ENCODE measurements at places on chromosomes 2 and 18.

DNA sequence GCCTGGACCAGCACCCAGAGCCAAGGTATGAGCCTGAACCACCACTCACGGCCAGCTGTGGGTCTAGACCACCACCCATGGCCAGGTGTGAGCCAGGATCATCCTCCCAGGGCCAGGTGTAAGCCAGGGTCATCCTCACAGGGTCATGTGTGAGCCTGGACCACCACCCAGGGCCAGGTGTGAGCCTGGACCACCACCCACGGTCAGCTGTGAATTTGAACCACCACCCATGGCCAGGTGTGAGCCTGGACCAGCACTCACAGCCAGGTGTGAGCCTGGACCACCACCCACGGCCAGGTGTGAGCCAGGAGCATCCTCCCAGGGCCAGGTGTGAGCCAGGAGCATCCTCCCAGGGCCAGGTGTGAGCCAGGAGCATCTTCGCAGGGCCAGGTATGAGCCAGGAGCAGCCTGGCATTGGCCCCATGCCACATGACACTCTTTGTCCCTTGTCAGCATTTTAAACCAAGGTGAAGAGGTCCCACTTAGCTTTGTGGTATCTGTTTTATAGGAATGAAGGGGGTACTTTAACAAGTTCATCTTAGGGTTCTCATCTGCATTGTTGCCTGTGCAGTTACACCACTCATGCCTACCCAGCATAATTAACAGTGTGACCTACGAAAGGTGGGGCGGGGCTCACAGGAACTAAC is 71.2 kb downstream of the AGAP1 start:
- DNase-seq: no peak

DNA sequence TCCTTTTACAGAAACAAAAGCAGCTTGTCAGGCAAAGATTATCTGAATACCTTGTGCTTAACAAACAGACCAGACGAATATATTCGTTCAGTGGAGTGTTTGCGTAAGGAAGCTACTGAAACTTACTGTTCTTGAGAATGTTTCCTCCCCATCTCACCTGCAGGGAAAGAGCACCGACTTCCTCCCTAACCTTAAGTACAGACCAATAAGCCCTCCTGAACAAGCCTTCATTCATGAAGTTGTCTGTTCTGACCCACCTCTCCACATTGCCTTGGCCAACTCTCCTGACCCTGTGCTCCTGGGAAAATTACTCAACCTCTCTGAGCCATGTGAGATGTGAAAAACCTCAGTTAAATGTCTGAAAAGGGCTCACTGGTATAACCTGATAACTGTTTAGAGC is 35.2 kb downstream of the STK39 start:
- no peak for DNase-seq

DNA sequence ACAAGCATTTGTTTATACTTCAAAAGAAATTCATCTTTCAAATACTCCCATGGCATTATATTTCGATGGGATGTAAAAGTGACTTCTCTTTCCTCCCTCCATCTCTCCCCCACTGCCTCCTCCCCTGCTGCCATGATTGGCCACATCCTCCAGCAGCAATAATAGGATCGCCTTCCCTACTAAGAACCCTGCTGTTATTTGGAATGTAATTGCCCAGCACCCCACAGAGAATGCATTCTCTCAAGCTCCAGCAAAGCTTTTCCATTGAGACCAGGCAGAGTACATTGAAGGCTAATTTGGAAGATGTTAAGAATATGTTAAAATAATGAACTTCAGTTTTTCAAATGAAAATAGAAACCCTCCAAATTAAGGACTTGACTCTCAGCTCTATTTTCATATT is 375.4 kb upstream of the ACVR2A start:
- no peak for DNase-seq

DNA sequence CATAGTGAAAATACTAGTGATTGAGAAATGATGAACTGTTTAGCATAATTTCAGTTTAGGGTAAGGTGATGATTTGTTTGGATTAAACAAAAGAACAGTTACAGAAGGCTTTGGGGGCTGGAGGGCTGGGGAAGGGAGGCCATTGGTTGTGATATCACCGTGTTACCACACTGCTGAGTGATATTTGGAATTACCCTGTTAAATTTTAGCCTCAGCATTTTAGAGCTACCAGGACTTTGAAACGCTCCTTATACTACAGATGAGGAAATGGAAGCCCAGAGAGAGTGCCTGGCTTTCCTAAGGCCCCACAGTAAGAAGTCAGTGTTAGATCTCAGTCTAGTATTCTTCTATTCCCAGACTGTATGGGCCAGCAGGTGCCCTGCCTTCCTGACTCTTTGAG is 15.6 kb downstream of the ARHGEF33 start:
- no peak for DNase-seq

DNA sequence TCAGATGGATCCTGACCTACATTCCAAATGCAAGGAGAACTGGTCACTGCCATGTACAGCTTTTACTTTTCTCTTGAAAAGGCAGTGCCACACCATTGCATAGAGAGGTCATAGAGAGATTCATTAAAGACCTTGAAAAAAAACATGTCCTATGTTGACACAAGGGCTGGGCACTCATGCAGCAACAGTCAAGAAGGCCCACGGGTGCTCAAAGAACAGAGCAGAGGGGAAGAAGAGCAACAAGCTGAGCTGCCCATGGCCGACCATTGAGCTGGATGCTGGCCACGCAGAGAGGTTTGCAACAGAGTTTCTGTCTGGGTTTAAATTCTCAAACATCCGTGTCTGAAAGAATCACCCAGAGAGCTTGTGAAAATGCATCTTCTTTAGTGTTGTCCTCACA is 99.1 kb downstream of the ADD2 start:
- no peak for DNase-seq

GRCh38 chr18:60826346-60826745 is 453.8 kb upstream of the MC4R start:
- no peak for DNase-seq

GRCh38 chr2:29872870-29873269 is 48.5 kb downstream of the ALK start:
- DNase-seq: no peak

- DNase-seq: peak; percentile 7
Measured at GRCh38 chr2:181131584-181131983, 151.2 kb downstream of the UBE2E3 start.

DNA sequence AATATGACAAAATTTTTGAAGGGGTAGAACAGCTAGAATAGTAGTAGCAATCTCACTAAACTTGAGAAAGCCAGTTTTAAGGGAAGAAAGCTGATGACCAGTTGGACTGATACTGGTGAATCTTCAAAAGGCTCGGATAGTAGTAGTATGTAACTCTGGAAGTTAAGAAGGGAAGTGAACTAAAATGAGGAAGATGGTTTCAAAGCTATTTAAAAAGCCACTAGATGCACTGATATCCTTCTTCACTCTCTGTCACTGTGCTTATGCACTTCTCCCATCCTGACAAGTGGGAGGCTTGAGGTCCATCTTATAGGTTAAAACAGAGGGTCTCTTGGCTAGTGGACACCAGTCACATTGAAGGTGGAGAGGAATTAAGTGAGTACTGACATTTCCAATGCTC is 141.1 kb downstream of the NCOA1 start:
- DNase-seq: no peak

DNA sequence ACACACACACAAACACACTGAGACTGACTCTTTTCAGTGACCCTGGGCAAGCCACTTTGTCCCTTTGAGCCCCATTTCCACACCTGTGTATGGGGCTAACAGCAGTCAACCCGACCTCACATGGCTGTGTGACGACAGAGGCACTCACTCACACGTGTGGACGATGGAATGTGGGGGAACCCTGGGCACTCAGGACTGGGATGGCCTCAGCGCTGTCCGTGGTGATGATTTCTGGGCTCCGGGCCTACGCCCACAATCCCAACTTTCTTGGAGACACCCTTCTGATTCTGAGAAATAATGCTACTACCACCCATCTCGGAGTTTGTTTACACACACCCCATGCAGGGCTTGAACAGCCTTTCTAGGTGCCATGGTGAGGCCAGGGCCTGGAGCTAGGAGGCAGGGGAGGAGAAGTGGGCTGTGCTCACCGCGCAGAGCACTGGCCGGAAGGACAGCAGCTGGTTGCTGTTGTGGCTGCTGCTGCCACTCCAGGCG is 1.5 kb downstream of the CRYBA2 start:
- peak; percentile 58 for DNase-seq

DNA sequence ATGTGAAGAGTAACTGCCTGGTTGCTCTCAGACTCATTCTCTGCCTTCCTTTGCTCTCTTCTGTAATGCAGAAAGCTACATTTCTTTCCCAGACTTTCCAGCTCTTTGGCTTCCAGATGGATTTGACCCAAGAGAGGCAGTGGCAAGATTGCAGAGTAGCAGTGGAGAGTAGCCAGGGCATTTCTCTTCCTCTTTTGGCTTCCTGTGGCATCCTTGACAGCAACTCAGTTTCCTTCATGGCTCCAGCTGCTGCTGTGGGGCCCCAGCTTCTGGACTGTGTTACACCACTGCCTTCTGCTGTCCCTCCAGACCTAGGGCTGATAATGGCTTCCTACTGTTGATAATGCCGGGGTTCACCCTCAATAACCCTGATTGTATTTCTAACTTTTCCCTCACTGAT is 469.4 kb upstream of the SPRED2 start:
- DNase-seq: no peak

- DNase-seq: peak; percentile 33
Measured at GRCh38 chr2:152613235-152613634, 104.0 kb downstream of the PRPF40A start.

DNA sequence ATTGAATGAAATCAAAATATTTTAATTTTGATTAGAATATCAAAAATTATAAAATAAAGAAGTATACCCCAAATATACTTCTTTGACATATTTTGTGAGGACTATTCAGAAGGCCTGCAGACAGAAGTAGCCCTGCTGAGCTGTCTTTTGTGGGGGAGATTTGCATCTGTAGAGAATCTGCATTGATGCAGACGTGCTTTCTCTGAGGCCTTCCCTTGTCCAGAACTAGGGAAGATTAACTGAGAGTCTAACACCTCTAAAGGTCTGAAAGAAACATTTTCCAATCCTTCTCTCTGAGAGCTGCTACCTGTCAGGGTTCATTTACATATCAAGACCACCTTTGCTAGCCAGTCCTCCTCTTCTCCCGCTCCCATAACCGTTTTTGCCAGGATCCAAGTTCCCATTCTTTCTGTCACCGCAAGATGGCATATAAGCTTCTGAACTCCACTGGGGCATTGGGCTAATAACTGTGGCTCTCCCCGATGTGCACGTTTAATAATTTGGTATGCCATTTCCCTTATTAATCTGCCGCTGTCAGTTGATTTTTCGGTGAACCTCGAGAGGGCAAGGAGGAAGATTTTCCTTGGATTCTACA is 510.4 kb upstream of the CNTNAP5 start:
- no peak for DNase-seq

Data from EH (cell line).